ENCODE measurements at places on chromosomes 3 and 15.

GRCh38 chr15:43903864-43904290 is 77.1 kb downstream of the WDR76 start:
- no peak for DNase-seq

- DNase-seq, result no peak
Measured at GRCh38 chr3:149542375-149543312, 68.1 kb downstream of the TM4SF4 start.

DNA sequence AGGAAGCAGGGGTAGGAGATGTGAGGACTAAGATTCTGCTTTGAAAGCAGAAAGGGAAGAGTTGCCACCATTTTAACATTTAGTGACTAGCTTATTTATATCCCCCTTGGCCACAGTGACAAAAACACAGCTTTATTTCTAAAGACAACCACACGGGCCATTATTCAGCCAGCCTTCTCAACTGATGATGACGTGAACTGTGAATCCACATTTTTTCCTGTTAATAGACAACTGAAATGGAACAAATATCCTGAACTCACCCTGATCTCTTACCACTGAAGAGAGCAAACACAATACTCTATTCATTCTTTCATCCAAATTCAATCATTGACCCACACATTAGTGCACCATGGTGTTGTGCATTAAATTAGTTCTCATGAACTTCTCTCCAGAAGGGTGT is 145.1 kb downstream of the TNIK start:
- DNase-seq, result no peak

GRCh38 chr15:67080900-67081431 is 15.6 kb downstream of the SMAD3 start:
- no peak for DNase-seq

DNA sequence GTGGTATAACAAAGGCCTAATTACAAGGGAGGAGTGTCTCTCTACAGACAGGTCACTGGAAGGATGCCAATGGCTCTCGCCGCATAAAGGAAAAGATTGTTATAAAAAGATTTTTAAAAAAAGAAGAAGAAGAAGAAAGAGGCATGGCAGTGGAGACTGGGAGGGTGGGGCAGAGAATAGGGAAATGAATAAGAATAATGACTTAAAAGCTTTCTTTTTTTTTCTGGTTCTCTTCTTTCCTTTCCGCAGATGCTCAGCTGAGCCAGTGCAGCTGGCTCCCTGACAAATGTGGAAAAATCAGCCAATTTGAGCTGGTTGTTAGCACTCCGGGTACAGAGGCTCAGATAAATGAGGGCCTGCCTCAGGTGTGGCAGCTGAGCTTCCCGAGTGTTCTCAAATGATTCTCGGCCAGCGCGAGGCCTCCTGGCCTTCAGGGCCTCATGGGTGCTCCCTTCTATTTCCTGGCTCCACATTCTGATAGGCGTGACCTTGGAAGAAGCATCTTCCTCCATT is 234.1 kb downstream of the RORA start:
- DNase-seq, result no peak

DNA sequence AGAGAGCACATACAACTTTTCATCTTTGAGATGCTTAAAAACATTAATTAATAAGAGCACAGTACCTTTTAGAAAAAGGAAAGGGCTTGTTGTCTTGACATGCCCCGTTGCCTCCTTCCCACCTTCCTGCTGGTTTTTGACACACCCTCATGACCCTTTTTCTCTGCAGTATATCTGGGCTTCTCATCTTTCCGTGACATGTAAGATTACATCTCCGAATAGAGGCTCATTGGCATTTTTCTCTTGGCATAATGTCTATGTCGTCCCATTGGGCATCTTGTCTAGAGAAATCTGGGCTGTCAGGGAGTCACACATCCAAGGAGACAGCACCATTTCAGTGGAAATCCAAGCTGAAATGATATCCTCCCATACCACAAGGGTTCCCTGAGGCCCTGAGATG is 64.1 kb downstream of the LRTM1 start:
- no peak for DNase-seq

GRCh38 chr3:33949074-33949473 is 150.6 kb downstream of the PDCD6IP start:
- no peak for DNase-seq
